Left forelimb (tissue), 1 donor: ENCODE measurements at places on chromosomes 2 and 18.
A peak's percentile ranks its signal among the peaks of the same experiment; 100 is the strongest.

DNA sequence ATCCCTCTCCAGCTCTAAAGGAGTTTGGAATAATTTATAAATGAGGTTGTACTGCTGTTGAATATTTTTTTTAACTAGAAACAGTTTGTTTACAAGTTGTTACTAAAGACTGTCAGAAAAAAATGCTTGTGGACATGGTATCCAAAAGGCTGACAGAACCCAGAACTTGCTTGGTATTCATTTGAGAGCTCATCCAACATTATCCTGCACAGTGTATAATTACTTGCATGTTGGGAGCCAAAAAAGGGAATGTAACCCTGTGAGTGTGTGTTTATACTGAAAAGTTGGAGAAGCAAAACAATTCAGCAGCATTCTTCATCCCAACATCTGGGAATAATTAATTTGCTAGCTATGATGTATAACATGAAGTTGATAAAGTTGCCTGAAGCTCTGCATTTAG, 42.1 kb upstream of the EHBP1 start:
- DNase-seq: no peak

GRCh38 chr2:38065502-38066135, 10.3 kb downstream of the CYP1B1 start:
- no peak for DNase-seq

GRCh38 chr18:61832858-61833257, 59.9 kb downstream of the RNF152 start:
- DNase-seq: no peak

DNA sequence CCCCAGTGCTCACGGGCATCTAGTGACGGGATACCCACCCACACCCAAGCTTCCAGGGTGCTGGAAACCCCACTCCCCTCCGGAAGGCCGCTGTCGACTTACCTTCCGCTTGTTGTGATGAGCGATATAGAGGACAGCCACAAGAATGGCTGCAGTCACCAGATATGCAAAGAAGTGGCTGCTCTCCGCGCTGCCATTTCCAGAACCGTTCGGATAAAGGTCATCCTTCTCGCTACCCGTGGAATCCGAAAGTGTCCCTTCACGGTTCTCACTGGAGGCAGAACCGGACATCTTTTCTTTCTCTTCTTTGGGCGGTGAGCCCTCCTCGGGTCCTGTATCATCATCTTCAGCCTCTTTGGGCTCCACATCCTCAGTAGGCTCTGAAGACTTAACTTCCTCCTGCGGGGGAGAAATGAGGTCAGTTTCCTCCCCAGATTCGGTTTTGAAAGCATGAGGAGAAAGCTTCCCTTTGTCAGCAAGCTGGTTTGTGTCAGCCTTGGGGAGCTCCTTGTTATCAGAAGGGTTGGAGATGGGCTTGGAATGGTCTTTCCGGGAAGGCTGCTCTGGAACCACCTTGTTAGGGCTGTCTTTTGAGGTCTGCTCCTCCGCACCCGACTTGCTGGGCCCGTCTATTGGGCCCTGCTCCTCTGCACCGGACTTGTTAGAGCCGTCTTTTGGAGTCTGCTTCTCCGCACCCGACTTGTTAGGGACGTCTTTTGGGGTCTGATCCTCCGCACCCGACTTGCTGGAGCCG, 1.2 kb downstream of the TGOLN2 start:
- DNase-seq: no peak

GRCh38 chr2:217086038-217086522, 226.2 kb upstream of the TNP1 start:
- no peak for DNase-seq

DNA sequence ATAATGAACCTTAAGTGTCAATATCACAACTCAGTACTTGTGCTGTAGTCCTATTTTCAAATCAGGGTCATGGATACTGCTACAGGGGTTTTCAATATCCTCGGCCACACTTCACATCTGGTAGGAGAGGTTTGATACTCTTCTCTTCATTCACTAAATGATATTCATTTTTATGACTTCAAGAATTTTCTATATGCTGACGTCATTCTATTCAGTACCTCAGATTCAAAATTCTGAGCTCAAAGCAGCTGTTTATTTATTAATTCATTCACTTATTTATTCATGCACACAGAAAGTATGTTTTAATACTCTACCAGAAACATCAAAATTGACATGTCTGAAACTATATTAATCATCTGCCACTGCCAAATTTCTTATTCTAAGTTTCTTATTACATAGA, 866.9 kb upstream of the LRRTM1 start:
- DNase-seq: no peak

- DNase-seq: no peak
These were observed 209.7 kb upstream of the COPS8 start for GRCh38 chr2:236875906-236876505.

DNA sequence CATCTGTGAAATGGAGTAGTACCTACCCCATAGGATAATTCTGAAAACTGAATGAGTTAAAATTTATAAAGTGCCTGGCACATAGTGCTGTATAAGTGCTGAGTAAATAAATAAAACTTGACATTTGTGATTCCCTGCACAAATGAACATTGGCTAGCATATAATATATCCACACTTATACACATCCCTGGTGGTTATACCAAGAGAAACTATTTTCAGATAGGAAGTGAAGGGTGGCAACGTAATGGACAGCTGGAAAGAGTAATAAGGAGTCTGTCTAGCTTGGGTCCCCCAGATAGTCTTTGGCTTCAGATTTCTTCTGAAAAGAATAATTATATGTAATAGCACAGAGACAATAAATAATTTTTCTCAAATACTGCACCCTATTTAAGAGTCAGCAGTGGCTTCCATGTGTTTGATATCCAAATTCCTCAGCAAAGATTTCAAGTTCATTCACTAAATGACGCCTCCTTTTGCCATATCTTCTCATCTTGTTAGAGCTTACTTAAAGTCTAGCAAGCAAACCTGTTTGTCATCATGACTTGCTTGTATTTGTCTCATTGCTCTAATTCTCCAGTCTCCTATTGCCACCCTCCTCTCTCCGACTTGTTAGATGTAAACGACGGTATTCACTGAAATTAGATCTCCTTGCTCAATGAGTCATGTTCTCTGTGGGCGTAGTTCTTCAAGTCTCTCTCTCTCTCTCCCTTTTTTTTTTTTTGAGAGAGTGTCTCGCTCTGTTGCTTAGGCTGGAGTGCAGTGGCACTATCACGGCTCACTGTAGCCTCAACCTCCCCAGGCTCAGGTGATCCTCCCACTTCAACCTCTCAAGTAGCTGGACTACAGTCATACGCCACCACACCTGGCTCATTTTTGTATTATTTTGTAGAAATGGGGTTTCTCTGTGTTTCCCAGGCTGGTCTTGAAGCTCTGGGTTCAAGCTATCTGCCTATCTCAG, 8.7 kb upstream of the ADGRF3 start:
- no peak for DNase-seq

DNA sequence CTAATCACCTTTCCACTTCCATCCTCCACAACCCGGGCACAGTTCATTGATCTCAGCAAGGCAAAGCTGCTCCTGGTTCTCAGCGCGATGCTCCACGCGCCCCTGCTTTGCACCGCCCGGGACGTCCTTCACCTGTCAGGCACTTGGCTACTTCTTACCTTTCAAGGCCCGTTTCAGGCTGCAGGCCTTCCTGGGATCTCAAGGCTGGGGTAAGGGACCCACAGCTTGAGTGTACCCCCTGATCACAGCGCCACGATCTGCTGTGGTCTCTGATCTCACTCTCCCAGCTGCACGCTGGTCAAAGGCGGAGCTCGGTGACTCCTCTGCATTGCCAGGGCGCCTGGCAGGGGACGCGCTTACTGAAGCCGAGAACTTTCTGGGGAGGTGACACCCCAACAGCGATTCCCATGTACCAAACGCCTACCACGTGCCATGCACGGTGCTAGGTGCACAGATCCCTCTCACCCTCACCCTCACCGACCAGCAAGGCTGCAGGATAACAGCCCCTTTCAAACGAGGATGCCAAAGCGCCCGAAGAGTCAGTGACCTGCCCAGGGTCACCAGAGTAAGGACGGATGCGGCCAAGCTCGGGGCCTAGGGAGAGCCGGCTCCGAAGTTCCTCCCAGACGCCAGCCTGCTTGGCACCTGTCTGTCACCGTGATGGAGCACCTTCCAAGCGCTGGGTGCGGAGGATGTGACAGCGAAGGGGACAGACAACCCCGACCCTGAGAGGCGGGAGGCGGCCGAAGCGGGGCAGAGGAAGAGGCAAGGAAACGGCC, 818 bp downstream of the ITGB1BP1 start:
- DNase-seq: peak; percentile 71

DNA sequence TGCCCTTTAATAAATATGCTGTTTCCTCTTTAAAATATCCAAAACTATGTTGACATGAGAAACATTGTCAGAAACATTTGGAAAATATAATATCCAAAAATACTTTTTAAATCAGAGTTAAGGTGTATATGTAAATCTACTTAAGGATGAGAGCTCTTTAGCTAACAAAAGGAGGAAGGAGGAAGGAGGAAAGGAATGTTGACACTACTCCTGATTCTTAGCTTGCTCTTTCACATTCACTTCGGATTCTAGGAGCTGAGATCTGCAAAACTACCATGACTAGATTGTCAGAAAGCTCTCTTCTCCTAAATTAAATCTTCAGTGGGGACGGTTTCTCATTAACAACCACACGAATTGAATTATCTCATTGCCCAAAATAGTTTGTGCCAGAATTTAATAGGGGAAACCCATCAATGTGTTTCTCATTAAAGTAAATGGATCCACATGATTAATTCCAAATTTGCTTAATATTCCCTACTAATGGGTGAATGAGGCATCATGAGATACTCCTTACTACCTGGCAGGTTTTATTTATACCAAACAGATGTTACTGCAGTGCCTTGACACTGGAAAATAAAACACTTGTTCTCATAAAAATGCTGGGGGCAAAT, 509.1 kb downstream of the MBD2 start:
- DNase-seq: no peak
